OCI-M1 (cell line): ENCODE measurements at places on chromosomes 2 and 18.

DNA sequence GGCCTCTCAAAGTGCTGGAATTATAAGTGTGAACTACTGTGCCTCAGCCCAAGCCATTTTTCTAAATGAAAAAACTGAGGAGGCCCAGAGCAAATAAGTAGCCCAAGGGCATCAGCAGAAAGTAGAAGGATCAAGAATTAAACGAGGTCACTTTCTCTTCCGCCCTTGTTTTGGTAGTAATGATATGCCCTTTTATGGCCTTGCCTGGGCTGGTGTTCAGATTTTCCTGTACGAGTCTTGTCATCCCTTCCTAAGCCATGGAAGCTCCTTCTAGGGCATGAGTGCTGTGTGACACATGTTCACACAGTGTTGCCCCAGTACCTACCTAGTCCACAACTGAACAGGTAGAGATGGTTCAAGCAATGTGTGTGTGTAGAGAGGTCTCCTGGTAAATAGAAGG lies 6.6 kb downstream of the HPCAL1 start:
- DNase-seq = no peak

DNA sequence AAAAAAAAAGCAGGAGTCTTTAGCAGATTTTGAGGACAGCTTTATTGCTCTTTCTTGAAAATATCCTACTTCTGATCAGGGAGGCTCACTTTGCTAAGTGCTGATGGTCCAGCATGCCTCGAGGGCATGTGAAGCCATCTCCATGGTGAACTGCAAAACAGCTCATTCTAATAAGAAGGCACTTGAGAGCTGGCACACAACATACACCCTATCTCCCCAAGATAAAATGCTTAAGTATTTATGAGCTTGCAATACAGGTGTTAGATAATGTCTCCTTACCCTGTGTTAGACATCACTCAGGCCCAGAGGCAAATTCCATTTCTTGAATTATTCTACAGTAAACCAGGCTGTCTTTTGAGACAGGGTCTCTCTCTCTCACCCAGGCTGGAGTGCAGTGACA lies 2.7 kb downstream of the ENOSF1 start:
- no peak for DNase-seq

DNA sequence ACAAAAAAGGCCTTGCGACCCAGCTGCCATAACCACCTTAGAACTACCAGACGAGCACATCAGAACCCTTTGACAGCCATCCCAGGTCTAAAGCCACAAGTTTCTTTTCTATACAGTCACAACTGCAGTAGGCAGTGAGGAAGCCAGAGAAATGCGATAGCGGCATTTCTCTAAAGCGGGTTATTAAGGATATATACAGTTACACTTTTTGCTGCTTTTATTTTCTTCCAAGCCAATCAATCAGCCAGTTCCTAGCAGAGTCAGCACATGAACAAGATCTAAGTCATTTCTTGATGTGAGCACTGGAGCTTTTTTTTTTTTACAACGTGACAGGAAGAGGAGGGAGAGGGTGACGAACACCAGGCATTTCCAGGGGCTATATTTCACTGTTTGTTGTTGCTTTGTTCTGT lies 48.8 kb downstream of the FEZ2 start:
- no peak for DNase-seq

GRCh38 chr18:63823516-63824219 lies 48.5 kb downstream of the SERPINB7 start:
- DNase-seq = peak; percentile 17

DNA sequence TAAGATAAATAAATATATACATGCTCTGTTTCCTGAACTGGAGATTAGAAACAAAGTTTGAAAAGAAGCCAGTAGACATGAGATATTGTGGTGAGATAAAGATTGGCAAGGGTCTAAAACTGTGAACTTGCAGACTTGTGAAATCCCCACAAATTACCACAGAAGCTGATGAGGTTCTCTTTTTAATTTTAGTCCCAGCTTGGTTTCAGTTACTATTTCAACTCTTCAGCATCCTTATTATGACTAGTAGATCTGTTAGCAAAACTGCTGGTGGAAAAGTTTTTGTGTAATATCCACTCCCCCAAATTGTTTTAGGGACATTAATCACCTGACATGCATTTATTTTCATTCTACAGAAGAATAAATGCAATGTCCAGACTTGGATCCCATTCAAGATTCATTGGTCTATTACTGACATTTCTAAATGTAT lies 20.8 kb downstream of the RASGRP3 start:
- peak; percentile 43 for DNase-seq

DNA sequence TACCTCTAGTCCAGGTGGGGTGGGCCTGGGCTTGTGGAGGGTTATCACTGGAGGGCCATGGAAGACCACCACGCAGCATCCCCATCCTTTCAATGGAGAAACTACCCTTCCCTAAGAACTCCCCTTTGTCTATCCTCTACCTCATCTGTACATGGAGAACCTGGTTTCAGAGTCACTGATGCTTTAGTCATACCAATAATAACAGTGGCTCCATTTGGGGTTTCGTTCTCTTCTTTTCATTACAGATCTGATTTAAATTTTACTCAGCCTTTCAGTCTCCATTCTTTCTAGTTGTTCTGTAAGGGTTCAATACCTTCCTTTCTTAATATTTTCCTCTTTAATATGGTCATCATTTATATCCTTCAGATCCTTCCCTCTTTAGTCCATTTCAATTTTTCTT lies 54.6 kb upstream of the ZFP36L2 start:
- DNase-seq = no peak

DNA sequence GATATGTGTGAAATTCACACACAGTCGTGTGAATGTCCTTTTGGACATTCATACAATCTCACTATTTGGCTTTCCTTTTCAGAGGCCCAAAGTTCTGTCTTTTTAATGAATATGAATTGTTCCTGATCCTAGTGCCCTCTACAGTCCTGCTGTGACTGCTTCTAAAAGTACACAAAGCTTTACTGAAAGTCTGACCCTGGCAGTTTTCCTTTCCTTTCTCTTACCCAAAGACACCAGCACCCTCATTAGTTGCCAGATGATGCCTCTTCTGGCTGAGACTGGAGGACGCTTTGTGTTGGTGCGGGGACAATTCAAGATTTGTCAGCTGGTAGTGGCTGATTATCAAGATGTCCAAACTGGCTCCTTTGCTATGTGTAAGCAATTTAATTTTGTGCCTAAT lies 81.8 kb upstream of the CDCA7 start:
- DNase-seq = peak; percentile 5

DNA sequence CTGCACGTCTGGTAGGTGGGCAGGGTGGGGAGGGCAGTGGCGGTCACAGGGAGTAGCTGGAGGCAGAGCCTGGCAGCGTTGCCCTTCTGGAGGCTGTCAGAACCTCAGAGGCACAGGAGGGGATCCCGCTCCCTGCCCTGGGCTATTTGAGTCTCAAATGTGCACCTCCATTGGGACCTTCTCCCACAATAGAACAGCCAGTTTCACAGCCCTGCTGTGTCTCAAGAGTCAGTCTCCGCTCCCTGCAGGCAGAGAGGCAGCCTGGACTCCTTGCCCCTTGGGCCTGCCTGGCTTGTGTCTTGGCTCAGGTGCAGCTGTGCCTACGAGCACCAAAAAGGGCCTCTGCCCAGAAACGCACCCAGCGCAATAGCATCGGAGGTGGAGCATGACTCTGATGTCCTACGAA lies 57.4 kb downstream of the FAM168B start:
- DNase-seq = no peak

DNA sequence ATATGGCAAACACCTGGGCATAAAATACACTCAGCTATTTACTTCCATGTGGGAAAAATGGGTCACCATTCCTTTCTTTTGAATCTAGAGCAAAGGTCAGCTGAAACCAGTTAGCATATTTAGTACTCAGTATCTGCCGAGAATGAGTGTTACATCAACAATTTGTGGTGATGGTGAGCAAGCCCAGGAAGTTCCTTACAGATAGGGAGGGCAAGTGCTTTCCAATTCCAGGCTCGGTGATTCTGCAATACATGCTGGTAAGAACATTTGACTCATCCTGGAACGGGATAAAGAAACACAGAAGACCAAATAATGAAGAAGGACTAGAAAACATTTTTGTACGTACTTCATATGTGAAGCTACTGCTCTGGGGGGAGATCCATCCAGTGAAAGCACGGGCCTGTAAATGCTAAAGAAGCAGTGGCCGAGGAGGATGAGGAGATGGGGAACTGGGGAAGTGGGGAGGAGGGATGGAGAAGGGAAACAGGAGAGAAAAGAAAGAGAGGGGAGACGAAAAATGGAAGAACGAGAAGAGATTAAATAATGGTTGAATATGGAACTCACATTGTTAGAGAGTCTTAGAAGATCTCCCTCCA lies 251.9 kb downstream of the TTC32 start:
- DNase-seq = no peak

GRCh38 chr2:171159372-171160118 lies 1.1 kb downstream of the TLK1 start:
- DNase-seq = peak; percentile 80

- DNase-seq = peak; percentile 23
These were observed 200.3 kb downstream of the NYAP2 start for GRCh38 chr2:225599856-225600255.

DNA sequence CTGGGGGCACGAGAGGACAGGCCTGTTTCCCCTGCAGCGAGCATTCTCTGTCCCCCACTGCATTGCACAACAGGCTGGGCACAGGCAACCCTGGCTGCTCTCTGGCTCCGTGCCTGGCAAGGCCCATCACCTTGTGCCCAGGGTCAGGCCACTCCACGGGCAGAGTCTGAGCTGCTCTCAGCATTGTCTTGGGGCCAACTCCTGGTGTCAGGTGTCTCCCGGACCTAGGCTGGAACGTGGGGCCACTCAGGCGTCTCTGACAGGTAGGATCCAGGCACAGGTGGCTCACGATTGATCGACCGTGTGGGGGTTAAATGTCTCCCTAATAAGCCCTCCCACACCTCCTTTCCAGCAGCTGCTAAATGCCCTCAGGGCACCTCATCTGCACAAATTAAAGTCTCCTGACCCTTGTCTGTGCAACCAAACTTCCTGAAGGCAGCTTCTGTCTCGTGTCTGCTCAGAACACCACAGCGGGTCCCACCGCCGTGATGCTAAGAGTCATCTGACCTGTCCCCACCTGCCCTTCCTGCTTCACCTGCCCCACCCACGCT lies 66.6 kb upstream of the GPC1 start:
- DNase-seq = no peak

DNA sequence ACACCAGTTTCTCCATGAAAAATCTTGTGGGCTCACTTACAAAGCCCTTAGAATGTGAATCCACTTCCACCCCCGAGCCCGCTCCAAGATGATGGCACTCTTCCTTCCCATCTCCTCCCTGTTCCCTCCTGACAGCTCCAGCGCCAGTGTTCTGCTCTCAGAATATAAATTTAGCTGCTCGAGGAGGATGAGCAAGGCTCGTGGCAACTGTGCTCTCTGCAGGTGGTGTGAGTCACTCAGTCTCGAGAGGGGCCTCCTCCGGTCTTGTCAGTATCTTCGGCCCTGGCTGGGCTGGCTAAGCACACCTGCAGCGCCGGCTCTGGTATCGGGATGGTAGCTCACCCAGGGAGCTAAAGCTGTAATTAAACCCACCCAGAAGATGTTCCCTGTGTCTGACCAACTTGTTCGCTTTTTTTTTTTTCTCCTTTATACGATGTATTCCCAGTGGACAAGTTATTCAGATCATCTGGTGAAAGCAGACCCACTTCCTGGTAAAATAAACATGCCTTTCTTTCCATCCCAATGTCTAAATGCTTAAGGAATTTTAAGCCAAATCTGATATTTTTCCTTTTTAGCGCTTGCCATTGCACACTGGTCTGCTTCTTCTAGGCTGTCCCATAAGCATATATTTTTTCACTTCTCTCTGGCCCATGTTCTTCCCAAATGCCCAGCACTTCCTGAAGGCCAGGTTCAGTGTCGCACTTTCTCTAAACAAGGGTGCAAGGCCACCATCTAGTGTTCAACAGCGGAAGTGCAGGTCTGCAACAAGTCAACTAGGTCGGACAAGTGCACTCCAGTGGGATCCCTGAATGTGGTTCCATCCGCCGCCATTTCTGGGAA lies 31.4 kb upstream of the YPEL5 start:
- DNase-seq = peak; percentile 87

DNA sequence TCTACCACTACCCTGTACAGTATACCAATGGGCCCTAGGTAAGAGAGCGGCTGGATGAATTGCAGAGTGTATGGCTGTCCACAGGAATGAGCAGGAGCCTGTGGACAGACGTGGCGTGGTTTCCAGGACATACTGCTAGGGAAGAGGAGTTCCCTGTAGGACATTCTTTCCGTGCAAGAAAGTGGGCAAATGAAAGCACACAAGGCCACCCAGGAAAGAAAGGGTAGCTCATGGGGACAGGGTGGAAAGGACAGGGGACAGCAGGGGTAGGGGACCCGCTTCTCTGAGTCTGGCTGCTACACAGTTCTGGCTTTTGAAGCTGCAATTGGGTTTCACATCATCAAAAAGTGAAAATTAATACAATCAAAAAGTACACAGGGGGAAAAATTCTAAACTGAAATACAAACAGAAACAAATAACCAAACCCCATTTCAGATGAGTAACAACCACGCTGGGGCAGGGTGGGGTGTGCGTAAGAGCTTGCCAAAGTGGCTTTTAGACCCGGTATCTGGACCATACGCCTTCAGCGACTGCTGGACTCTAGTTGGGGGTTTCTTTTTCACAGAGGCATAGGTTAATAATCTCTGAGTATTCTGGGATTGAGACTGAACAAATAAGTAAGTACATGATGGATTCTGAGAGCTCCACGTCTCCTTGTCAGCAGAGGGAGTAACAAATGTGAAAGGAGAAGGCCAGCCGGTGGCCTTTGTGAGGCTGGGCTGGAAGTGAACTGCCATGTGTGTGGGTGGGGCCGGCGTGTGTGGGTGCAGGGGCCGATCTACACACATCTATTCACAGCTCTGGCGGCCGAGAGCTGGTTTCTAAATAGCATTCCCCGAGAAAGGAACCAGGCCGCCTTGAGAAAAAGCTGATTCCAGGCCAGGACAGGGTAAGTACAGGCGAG lies 84.0 kb downstream of the HDAC4 start:
- DNase-seq = peak; percentile 51

DNA sequence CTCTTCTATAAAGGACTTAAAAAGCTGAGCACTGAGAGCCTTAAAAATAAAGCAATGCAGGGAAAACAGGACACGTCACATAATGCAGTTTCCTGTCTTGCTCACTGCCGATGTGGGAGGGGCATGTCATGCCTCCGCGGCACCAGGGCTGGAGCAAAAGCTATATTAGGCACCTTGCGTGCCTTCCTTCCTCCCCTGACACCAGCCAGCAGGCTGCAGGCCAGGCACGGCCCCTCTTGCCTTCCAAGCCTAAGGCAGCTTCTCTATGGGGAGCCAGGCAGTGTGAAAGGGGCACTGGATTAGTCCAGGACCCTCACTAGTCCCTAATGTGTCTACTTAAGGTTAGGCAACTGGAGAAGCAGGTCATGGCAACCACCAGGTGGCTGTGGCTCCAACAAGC lies 26.3 kb downstream of the MRPL35 start:
- DNase-seq = no peak

GRCh38 chr2:28583899-28584553 lies 88.2 kb downstream of the PLB1 start:
- DNase-seq = peak; percentile 83

GRCh38 chr2:72665448-72665847 lies 160.4 kb downstream of the EXOC6B start:
- no peak for DNase-seq
